ENCODE measurements at places on chromosomes 3 and 15.
A peak's percentile ranks its signal among the peaks of the same experiment; 100 is the strongest.

- DNase-seq = no peak
Observed at GRCh38 chr3:64913515-64913914, 225.7 kb upstream of the ADAMTS9 start.

- DNase-seq = no peak
Observed at GRCh38 chr3:184405075-184406030, 25.5 kb downstream of the CHRD start.

- DNase-seq = no peak
Observed at GRCh38 chr3:64152086-64152485, 73.2 kb downstream of the PRICKLE2 start.

DNA sequence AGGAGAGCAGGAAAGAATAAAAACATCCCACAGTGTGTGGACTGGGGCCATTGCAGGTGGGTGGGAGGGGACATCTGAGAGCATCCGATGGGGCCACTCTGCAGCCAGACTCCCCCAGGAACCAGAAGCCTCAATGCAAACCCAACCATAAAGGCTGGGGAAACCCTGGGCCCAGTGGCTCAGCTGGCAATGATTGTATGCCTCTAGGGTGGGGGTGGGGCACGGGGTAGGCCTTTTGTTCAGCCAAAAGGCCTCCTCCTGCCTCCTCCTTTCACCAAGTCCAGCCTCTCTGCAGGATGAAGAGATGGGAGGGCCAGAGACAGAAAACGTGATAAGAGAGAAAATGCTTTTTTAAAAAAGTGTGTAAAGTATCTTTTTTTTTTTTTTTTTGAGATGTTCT lies 45.5 kb upstream of the HERC1 start:
- no peak for DNase-seq

DNA sequence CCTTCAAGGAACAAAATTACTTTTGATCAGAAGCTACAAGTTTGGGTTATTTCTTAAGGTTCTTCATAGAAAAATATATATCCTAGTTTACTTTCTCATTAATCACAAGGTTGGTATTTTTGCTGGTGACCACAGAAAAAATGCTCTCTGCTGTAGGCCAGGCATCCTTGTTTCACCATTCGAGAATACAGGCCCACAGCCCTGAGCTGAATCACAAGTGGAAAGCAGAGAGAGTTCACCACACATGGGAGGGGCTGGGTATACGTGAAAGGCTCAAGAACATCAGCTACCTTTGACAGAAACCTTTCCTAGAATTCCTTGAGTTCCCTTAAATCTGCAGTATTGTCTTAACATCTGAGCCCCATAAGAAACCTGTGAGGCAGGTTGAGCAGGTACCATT lies 23.2 kb downstream of the CPEB1 start:
- no peak for DNase-seq

- DNase-seq = no peak
Observed at GRCh38 chr3:161415506-161416231, 44.4 kb upstream of the SPTSSB start.

- DNase-seq = no peak
Observed at GRCh38 chr3:156311930-156312329, 191.6 kb downstream of the KCNAB1 start.

- DNase-seq = no peak
Observed at GRCh38 chr3:71958533-71958932, 173.6 kb upstream of the PROK2 start.

- DNase-seq = no peak
Observed at GRCh38 chr3:18872466-18872865, 275.8 kb upstream of the KCNH8 start.

- DNase-seq = no peak
Observed at GRCh38 chr3:151827816-151828215, 13.9 kb downstream of the AADAC start.

- DNase-seq = peak; percentile 57
Observed at GRCh38 chr3:37163262-37164015, 10.9 kb downstream of the LRRFIP2 start.

DNA sequence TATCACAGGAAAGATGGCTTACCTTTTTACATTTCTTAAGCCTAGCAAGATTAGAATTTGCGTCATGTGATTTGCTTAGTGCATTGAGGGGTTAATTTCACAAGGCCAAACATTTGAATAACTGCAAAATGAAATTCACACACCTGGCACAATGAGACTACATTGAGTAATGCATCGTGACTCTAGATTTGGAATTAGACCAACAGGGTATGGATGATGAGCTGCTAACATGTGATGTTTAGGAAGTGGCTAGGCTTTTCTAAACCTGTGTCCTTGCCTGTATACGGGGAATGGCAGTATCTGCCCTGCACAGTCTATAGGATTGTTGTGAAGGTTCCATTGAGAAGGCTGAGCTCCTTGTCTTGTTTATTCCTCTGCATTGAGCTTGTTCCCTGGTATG lies 160.1 kb downstream of the MFSD1 start:
- DNase-seq = no peak

DNA sequence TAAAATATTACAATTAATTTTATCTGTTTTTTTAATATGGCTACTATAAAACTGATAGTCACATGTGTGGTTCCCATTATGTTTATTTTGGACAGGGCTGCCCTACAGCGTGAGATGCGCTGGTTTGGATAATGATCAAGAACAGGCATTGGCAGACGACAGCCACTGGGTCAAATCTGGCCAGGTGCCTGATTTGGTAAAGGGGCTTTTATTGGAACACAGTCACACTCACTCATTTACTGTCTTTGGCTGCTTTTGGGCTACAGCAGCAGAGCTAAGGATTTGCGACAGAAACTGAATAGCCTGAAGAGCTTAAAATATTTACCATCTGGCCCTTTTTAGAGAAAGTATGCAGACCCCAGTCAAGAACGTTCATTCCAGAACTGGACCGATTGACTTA lies 724.2 kb upstream of the CFAP20DC start:
- no peak for DNase-seq

DNA sequence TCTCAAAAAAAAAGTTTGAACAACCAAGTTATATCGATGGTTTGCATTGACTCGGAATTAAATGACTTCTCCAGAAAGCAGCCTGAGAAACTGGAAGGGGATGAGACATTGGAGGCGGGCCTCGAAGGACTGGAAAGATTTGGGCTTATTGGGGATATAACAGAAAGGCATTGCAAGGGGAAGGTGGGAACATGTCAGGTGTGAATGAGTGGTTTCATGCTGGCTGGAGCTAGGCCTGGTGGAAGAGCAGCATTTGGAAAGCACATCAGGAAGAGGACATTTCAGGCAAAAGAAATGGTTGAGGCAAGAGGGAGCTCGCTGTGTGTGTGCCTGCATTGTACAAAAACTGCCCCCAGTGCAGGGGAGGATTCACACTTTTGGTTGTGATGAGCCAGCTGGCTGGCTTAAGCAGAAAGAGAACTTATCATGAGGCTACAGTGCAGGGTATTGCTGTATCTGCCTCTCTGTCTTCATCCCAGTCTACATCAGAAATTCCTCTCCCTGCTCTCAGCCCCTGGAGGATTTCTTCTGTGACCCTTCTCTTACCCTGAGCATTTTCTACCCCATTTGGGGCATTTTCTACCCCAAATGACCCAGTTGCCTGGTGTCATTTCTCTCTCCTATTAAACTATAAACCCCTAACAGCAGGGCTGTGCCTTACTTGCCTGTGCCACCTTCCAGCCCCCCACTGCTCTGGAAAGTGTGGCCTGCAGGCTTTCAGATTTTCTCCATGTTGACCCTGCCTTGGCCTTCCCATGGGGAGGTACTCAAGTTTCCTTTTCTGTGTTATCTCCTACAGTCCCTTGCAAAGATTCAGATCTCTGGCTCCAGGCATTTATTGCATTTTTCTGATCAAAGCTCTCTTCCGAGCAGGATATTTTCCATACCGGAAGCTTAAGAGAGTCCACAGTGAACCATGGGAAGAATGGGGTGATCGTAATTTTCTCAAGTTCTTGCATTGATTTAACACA lies 64.4 kb upstream of the FLNB start:
- no peak for DNase-seq

DNA sequence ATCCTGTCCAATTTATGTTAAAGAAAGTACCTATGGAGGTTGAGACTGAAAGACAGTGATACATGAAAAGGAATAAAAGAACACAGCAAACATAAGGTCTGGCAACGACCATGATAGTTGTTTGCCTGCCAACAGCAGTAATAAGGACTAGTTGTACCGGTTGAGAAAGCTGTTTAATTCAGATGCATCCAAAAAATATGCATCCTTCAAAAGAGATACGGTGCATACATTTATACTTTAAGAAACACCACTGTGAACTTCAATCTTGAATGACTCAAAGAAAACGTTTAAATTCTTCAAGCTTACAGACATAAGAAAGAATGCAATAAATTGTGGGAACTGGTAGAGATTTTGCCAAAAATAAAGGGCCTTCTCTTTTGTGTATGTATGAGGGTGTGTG lies 492.1 kb downstream of the NLGN1 start:
- no peak for DNase-seq

GRCh38 chr3:38116471-38117162 lies 20.3 kb downstream of the ACAA1 start:
- no peak for DNase-seq

GRCh38 chr3:161489395-161489794 lies 7.2 kb upstream of the OTOL1 start:
- DNase-seq = no peak

DNA sequence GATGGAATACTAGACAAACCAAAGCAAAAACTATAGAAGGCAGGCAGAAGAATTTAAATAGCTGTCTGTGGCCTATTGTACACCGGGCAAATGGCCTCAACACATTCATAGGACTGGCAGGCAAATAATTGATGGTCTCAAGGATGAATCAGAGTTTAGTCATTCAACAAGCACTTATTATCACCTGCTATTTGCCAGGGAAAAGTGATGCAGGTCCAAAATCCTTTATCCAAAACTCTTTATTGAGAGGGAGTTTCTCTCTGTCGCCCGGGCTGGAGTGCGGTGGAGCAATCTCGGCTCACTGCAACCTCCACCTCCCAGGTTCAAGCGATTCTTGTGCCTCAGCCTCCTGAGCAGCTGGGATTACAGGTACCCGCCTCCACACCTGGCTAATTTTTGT lies 2.3 kb downstream of the EIF2AK4 start:
- DNase-seq = no peak

- DNase-seq = no peak
Observed at GRCh38 chr3:25144430-25144829, 283.6 kb upstream of the RARB start.

DNA sequence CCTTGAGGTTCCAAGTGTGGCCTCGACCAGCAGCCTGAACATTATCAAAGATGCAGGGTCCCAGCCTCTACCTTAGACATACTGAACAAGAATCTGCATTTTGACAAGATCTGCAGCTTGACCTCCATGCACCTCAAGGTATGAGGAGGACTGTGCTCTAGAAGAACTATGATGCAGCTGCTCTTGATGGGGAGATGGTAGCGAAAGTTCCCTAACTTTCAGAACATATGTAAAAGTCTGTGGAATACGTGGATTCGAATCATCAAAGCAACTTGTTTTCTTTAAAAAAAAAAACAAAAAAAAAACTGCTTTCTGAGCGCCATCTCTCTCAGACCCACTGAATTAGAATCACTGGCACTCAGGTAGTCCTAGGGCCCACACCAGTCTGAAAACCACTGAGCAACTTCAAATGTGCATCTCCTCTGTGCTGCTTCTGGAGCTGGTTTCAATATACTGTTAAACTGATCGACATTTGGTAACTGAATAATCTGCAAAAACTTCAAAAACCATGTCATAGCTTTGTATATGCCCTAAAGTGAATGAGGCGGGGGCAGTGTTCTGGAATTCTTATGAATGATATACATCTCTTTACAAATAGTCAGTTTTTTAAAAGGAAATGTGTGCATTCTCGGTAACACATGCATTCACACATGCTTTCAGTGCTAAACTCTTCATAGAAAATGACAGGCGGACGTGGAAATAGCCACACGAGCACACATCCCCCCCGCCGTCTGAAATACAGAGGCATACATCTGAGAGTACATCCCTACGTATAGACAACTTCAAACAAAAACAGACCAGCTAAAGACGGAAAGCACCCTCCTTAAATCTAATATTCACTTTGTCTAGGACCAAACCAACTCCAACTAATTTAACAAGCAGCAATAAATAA lies 128.8 kb downstream of the FOXP1 start:
- no peak for DNase-seq

- no peak for DNase-seq
Observed at GRCh38 chr15:41561104-41561776, 2.2 kb downstream of the TYRO3 start.

GRCh38 chr15:91706322-91707032 lies 147.0 kb upstream of the SLCO3A1 start:
- DNase-seq = peak; percentile 90

DNA sequence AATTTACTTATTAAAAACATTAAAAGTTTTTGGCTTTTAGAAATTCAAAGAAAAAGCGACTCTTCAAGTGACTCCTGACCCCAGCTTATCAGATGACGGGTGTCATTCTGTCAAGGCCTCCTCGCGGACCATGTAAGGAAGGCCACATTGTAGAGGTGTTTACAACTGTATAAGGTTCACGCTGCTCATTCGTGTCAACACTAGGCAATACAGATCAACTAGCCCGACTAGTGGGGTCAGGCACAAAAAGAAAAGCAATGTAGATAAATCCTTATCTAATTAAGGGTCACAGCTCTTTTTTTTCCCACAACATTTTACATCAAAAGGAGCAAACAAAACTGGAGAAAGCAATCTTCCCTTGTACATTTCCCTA lies 207.5 kb upstream of the NR2F2 start:
- no peak for DNase-seq

GRCh38 chr3:11539677-11540076 lies 104.0 kb downstream of the VGLL4 start:
- DNase-seq = no peak

- no peak for DNase-seq
Observed at GRCh38 chr3:191781044-191781443, 320.1 kb downstream of the PYDC2 start.

DNA sequence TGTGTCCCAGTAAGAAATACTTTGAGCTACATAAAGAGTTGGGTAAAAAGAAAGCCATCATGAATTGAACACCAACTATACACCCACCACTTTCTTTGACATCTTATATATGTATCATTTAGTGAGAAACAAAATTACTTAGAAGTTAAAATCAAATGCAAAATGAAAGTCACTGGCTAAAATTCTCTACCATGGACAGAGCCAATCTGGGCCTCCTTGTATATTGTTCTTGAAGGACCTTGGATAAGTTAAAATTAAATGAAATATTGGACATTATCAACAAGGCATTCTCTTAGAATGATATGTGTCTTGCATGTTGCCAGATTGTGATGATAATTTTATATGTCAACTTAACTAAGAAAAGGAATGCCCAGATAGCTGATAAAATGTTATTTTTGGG lies 64.2 kb upstream of the CHL1 start:
- DNase-seq = no peak

DNA sequence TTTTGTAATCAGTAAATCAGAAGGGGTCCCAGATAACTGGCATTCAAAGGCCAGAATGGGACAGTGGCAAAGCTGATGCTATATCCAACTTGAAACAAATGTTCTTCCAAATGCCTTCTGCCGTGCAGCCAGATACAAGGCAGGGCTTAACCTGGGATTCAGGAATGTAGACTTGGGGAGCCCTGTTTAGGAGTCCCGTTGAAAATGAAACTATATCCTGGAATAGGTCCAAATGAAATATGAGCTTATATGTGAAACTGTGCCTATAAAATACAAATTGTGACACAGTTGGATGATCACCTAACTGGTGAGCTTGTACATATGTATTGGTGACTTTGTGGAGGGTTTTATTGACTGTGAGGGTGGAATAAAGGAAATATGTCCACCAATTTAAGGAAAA lies 28.7 kb downstream of the FRMD4B start:
- DNase-seq = no peak
